ENCODE measurements at places on chromosomes 11 and 22.

- DNase-seq = no peak
Measured at GRCh38 chr11:70569996-70570692, 171.8 kb downstream of the CTTN start.

- DNase-seq = no peak
Measured at GRCh38 chr11:33779849-33780528, 5.7 kb upstream of the FBXO3 start.

DNA sequence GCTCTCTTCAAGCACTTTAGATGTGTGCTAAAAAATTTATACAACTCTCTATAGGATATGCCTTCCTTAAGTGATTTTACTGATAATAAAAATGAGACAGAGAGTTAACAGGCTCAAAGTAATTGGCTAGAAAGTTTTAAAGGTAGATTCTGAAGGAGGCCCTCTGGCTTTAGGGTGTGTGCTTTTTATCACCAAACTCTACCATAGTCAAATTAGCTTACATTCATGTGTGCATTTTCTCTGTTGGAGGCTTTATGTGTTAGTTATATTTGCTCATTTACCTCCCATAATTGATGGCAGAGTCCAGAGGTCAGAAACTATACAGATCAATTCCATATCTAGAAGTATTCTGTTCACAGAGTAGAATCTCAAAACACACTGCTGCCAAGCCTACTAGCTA is 317.5 kb downstream of the JRKL start:
- no peak for DNase-seq

- no peak for DNase-seq
Measured at GRCh38 chr11:95972060-95972459, 48.2 kb upstream of the MTMR2 start.

DNA sequence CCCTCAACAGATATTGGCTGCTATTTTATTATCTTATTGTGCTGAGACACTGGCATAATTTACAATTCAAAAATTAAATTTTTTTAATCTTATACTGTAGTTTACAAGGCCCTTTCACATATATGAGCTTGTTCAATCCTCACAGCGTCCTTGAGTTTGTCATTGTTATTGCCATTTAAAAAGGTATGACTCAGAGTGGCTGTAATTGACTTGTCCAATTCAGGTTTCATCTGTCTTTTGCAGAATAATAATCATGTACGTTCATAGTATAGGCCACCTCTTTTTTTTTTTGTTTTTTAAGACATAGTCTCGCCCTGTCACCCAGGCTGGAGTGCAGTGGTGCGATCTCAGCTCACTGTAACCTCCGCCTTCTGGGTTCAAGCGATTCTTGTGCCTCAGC is 11.5 kb downstream of the PTPRJ start:
- DNase-seq = no peak

DNA sequence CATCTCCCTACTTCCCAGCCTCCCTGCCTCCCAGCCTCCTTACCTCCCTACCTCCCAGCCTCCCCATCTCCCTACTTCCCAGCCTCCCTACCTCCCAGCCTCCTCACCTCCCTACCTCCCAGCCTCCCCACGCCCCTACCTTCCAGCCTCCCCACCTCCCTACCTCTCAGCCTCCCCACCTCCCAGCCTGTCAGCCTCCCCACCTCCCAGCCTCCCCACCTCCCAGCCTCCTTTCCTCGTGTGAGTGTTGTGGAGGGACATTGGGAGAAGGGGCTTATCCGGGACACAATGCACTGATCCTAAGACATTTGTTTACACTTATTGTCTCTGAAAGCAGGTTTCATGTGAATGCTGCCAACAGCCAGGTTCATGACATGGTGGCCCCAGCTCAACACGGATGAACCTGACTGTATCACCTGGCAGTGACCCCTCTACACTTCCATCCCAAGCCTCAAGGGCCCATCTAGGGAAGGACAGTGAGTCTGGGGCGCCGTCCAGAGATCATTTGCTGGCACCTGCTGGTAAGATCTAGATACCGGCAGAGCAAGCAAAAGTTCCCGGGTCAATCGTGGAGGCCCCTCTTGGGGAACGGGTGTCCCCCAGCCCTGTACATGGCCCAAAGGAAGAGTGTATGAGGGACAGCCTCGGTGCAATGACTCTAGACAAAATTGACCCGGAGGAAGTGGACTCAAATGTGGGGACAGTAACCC is 34.5 kb upstream of the TH start:
- DNase-seq = no peak

- DNase-seq = no peak
Measured at GRCh38 chr11:14977101-14977880, 5.1 kb upstream of the CALCA start.

DNA sequence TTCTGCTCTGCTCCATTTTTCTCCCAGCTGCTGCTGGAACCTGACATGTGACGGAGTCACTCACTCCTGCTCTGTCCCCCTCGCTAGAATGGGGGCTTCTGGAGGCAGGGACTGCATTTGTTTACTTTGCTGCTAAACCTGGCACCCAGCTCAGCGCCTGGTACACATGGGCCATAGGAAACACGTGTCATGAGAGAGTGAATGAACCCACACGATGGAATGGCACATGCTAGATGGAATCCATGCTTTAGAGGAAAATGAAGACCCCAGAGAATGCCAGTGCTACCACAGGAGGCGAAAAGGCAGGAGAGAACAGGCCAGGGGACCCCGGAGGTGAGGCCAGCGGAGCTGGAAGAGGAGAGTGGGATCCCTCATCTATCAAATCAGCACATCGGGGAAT is 160.9 kb downstream of the MPPED1 start:
- DNase-seq = no peak

GRCh38 chr11:100823360-100823759 is 136.3 kb downstream of the ARHGAP42 start:
- DNase-seq = no peak

GRCh38 chr22:33083212-33083611 is 25.0 kb upstream of the SYN3 start:
- no peak for DNase-seq
